Stimulated activated CD4-positive, alpha-beta T cell treated with anti-CD3 and anti-CD28 coated beads, Interleukin-15, amount 100 ng/mL, for 1 hour (primary cell): ENCODE measurements at places on chromosomes 4 and X.

DNA sequence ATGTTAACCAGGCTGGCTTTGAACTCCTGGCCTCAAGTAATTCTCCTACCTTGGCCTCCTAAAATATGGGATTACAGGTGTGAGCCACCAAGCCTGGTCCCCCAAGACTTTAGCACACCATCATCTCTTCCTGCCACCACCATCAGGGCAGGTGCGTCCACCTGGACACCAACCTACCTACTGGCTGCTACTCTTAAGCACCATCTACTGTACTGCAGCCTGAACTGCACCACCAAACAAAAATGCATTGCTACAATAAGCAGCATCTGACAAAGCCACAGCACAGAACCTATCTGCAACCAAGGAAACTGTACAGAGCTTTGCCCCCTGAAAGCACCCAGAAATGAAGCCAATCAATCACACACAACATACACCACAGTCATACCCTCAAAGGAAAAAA lies 139.7 kb downstream of the EFHC2 start:
- no peak for DNase-seq

GRCh38 chrX:71917621-71918343 lies 7.1 kb downstream of the NHSL2 start:
- DNase-seq: no peak

DNA sequence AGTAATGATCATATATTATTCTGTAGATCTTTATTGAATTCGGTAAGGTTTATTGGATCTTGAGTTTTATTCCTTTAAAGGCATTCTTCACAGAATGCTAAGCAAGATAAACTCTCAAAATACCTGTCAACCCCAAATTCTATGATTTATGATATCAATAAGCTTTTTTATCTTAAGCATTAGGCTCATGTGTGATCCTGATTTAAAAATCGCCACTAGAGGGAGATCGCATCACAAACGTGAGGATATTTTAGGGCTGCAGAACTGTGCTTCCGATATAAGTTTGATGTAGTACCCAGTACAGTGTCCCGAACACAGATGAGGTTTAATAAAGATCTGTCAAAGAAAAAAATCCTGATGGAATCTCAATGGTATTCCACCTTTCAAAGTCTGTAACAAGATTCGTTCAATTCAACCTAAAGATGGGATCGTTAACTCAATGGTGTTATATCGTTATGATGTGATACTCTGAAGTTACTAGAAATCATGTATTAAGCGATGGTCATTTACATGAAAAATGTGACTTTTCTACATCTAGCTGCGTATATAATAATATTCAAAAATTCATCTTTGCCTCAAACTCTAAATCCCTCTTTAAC lies 169.0 kb downstream of the CORIN start:
- DNase-seq: no peak

- no peak for DNase-seq
These were observed 66.7 kb upstream of the NDUFC1 start for GRCh38 chr4:139368998-139369397.

- DNase-seq: no peak
These were observed 67.0 kb upstream of the MSX1 start for GRCh38 chr4:4792466-4792865.
